ENCODE measurements at places on chromosomes 13 and 19.

DNA sequence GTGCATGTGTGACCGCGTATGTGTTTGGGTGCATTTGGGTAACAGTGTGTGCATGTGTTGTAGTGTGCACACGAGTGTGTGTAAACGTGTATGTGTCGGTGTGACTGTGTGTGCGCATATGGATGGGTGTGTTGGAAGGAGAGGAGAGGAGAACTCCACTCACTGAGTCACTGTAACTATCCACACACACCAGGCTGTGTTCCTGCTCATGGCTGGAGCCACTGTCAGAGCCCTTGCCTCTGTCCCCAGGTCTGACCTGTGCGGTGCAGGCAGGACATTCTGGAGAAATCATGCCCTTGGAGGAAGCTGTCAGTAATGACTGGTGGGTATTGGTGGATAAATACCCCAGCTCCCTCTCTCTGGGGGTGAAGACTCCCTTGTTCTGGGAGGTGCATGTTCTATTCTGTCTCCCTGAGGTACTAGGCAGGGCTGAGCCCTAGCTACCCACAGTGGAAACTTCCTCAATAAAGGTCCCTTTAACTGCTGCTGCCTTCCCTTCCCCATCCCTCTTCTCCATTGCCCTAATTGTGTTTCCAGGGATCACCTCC is 48.4 kb downstream of the CYP4F22 start:
- DNase-seq: no peak

DNA sequence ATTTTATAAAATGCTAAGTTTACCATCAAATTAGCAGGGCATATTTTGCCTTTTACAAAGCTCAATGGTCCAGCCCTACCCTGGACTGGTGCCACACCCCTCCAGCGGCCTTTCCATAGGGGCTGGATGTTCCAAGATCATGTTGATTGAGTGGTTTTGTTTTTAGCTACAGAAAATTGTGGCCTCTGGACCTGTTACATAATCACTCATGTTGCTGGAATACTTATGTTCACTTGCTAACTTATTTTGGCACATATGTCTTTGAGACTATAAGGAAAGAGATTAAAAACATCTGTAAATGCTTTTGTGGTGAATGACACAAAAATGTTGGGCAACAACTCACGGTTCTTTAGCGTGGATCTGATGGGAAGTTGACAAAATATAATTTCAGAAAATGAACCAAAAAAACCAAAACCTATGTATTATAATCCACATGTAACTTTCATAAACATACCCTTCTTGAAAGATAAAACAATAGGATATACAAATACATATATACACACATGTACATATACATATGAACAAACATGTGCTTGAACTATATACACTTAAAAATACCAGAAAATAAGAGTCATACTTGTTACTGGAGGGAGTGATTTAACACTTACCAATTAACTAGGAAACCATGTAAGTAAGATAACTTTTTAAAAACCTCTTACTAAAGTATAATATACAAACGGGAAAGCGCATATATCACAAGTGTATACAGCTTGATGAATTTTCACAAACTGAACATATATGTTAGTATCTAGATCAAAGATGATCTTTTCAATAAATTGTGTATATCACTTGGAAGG is 46.6 kb upstream of the SLC15A1 start:
- DNase-seq: peak; percentile 87

DNA sequence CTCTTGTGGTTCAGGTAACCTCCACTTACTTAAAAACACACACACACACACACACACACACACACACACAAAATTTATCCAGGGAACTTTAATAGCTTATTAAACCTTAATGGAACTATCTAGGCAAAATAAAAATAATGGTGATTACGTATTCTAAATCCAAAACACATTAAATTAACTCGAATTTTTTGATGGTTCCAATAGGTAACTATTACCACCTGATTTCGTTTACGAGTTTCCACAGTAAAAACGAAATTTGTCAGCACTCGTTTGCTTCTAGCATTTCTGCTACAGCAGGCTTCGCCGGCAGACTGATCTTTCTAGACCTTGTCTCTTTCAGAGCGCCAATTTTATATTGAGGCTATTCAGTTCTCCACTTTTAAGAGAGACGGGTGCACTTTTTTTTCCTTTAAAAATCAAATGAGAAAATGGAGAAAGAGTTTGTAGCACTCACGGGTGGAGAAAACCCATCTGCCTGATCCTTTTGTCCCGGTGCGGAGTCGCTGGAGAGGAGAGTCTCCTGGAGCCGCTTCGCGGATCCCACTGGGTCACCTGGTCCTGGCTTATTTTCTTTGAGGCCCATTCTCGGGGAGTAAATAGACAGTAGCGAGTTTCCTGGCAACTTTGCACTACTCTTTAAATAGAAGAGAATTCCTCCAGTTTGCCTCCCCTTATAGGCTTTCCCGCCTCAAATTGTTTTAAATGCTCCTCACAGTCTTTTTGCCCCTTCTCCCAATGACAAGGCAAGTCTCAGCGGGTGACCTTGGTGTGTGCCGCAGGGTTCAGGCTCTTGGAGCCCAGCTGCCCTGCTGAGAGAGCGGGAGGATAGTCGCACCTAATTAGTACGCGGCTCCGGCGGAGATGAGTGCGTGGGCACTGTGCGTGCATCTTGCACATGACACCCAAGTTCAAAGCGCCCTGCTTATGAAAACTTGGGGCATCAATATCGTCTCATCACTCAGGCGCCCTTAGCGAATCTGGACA is 117.0 kb downstream of the KCNRG start:
- peak; percentile 38 for DNase-seq

DNA sequence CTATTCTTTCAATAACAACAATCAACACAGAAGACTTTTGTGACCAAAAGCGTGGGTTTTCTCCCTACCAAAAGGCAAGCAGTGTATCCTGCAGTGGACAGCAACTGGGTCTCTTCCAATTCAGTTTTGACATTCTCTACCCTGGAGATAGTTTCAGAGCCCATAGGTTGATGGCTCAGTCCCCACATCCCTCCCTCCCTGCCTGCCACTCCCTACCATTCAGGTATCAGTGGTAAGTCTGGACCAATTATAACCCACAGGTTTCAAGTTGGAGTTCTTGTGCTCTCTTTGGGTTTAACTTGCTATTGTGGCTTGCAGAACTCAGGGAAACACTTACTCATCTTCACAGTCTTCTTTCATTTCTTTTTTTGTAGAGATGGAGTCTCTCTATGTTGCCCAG is 60.2 kb downstream of the ZNF823 start:
- no peak for DNase-seq

DNA sequence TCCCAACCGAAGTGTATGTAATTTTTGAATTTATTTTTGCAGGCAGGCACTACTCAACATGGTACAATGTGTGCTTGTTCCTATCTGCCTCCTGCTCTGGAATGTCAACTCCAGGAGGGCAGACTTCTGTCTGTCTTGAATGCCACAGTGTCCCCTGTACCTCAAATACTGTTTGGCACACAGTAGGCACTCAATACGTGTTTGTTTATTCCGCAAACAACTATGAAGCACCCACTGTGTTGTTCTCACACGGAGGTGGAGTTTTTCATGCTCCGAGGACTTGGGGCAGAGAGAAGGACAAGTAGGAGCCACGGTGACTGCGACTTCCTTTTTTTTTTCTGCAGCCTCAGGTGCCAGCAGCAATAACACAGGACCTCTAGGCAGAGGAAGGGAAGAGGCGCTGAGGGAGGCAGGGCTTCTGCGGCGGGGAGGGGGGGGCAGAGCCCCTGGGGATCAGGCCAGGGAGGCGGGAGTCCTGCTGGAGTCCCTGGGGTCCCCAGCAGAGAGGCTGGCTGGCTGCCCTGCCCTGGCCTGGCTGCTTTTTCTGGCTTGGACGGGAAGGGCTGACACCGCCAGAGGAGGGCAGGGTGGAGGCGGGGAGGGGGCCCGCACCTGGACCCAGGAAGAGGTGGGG is 29.3 kb upstream of the TNFAIP8L1 start:
- peak; percentile 16 for DNase-seq

DNA sequence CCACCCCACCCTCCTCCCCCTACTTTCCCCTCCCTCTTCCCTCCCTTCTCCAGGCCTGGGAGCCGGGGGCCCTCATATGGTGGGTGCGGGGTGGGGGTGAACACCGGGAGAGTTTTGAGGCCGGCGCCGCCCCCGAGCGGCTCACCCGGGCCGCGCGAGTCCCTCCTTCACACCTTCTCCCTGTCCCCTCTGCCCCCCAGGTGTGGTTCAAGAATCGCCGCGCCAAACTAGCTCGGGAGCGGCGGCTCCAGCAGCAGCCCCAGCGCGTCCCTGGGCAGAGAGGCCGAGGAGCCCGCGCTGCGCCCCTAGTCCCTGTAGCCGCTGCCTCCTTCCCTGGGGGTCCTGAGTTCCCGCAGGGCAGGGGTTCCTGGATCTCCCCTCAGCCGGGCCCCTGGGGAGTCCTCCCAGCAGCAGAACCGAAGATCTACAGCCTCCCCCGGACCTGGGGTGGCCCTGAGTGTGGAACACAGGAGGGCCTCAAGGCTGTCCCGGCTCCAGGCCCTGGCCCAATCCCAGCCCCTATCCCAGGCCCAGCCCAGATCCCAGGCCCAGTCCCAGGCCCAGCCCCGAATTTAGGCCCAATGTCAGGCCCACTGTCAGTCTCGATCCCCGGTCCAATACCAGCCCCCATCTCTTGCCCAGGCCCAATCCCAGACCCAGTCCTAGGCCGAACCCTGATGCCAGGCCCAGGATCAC is 1.7 kb downstream of the TPRX2 start:
- no peak for DNase-seq

- no peak for DNase-seq
Observed at GRCh38 chr13:39685652-39686051, 30.2 kb downstream of the COG6 start.

- DNase-seq: peak; percentile 91
Observed at GRCh38 chr13:80083853-80084676, 256.9 kb downstream of the SPRY2 start.

- no peak for DNase-seq
Observed at GRCh38 chr19:54207676-54207982, 7.0 kb downstream of the RPS9 start.

DNA sequence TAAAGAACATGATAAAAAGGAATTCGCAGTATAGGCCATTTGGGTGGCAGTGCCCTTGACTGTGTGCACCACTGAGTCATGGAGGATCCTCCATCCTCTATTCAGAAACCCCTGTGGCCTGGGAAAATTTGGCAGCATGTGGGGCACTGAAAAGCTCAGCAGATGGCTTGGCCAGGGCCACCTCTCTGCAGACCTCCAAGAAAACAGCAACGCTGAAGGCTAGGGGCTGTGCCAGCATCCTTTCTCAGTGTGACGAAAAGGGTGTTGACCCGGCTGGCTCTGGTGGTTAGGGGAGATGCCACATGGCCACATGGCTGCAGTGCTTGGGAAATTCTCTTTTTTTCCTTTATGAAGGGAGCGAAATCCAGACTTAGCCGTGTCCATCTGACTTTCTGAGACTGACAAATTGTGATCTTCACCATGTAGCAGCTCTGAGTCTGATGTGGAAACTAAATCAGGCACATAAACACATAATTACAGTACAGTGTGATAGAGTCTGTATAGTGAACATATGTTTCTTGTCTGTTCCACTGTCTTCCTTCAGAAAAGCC is 178.0 kb downstream of the KCTD12 start:
- peak; percentile 77 for DNase-seq

DNA sequence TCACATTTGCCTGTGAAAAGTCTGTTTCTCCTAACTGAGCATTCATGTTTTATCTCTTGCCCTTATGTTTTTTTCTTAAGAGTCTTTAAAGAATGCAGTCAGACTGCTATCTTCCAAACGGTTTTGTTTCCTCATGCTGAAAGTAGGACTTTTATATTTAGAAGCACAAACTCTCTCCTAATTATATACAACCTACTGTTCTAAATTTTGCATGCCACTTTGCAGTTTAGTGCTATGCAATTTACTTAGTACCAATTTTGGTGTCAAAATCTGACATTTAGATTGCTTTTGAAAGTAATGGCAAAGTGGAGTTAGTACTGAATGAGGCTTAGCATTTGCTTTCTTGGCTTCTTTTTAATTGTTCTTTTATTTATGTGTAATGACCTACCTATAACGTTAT is 55.1 kb upstream of the PCDH20 start:
- no peak for DNase-seq

DNA sequence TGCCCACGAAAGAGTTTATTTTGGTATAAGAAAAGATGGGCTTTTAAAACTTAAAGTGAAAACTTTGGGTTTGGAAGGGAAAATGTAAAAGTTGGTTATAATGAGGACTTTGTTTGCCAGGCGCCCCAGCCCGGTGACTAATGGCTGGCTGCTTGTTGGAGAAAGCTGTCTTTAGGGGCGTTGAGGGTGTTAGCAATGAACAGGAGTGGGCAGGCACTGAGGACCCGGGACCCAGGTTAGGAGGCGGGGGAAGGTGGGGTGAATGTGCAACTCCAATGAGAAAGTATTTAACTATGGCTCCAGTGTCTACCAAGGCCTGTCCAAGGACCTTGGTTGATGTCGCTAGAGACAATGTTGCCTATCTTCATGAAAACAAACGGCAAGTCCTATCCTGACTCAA is 118.6 kb downstream of the ZNF536 start:
- DNase-seq: no peak

DNA sequence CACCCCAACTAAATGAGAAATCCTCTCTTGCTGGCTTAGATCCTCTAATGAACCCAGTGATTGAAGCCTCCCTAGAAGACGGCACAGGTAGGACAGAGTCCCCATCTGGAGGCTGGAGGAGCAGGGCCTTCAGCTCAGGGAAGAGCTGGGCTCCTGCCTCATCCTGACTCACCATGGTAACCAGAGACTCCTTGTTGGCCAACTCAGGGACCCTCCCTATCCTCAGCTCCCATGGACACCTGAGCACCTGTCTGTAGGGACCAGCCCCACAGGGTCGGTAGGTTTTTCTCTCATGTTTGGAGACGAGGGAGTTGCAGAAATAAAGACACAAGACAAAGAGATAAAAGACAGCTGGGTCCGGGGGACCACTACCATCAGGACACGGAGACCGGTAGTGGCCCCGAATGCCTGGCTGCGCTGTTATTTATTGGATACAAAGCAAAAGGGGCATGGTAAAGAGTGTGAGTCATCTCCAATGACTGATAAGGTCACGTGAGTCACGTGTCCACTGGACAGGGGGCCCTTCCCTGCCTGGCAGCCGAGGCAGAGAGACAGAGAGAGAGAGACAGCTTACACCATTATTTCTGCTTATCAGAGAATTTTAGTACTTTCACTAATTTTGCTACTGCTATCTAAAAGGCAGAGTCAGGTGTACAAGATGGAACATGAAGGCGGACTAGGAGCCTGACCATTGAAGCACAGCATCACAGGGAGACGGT is 26.6 kb downstream of the SIGLEC7 start:
- DNase-seq: no peak

DNA sequence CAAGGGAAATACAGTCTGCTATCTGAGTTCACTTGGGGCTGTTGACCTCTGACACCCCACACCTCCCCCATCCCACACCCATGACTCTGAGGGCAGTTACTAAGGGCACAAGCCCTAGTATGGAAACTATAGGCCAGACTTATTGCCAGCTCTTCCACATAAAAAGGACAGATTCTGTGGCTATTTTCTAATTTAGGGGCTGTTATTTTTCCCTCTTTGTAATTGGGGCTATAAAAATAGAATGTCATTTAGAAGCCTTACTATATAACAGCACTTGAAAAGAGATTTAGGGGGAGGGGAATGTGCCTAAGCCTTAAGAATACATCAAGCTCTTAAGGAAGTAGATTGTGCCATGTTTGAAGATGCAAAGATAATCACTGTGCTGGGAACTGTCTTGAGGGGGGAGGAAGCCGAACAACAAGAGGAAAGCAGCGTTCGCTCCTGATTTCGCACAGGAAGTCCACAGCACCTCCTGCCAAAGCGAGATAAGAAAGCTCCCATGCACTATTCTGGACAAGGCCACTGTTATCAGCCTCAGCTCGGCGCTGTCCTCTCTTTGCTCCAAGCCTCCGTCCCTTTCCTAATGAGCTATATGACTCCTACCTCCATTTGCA is 86.6 kb downstream of the FLT1 start:
- peak; percentile 71 for DNase-seq

All from muscle of leg (tissue), 16 donors.